ENCODE measurements at places on chromosomes 5 and 9.

- DNase-seq = no peak
Observed at GRCh38 chr5:33161421-33161820, 279.3 kb upstream of the TARS1 start.

GRCh38 chr5:111511831-111512374 is 432 bp downstream of the STARD4 start:
- no peak for DNase-seq

DNA sequence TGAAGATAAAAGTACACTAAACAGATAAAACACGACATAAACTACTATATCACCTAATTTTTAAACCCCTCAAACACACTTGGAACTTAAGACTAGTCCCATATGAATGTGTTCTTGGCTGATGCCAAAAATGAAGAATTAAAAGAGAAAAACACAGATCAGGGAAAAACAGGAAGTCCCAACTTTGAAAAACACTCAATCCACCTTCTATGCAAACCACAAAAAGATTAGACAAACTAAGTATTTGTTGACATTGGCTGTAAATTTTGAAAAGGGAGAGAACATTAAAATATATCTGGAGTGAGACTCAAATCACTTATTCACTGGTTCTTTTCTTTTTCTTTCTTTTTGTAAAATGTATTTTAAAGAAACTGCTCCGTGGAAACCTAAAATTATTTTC is 81.4 kb downstream of the ANKH start:
- DNase-seq = no peak

DNA sequence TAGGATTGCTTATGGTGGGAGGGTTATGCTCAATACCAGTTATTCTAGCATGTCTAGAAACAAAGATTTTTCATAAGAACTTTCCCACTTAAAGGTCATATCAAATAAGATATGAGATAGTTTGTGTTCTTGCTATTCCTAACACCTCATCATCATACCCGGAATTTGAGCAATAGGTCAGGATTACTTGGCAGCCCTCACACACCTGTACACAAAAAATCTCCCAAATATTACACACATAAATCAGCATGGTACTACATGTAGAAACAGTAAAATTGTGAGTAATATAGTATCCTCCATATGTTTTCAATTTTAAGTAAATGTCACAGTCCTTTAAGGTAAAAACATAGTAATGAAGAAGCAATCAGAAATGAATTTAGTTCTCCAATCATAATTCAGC is 113.7 kb downstream of the SLC25A46 start:
- DNase-seq = no peak

DNA sequence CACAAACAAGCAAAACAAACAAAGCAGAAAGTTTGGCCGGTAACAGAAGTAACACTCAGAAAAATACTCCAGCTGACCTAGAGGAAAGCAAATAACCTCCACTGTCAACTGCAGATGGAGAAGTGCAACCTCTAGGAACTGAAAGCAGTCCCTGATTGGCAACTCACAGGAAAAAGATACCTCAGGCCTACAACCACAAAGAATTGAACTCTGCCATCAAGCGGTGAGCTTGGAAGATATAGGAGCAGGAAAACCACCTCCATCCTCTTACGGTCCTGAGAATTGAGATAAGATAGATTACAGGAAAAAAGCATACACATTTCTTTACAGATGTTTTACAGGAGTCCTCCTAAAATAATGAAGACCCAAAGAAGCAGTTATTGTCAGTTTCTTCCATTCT is 184.5 kb downstream of the PDZD2 start:
- no peak for DNase-seq

- DNase-seq = no peak
Observed at GRCh38 chr5:41794471-41794870, 75.8 kb downstream of the OXCT1 start.
